Kasumi-1 (cell line): ENCODE measurements at places on chromosomes 11 and 22.
A peak's percentile ranks its signal among the peaks of the same experiment; 100 is the strongest.

DNA sequence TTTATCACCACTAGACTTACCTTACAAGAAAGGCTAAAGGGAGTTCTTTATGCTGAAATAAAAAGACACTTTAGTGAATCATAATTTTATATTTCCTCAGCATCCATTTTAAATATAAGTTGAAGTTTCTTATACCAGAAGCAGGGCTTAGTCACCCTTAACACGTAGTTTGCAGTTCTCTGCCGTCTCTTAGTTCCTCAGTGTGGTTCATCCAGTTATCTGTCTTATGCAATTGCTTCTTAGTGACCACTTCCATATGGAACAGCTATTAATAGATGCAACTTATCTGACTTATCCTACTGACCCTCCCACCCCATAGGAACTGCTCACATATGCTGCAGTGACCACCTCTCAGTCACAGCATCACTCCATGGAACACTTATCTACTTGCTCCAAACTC lies 11.7 kb upstream of the SLC36A4 start:
- DNase-seq, result no peak

GRCh38 chr11:15912825-15913224 lies 443.5 kb downstream of the SOX6 start:
- no peak for DNase-seq

DNA sequence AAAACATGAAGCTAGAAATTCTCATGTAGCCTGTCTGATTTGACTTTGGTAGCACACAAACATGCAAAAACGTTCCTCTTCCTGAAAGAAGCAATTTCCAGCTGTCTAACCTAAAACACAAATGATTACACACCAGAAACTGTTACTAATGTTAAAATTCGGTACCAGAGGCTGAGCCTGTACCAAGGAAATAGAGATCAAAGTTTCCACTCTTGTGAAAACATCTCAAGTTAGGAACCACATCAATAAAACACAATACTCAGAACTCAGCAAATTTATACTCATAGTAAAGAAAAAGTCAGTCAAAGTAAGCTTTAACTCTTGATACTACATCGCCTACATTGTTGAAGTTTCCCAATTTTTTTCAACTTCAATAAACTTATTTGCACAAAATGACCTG lies 107.8 kb downstream of the FCHSD2 start:
- DNase-seq, result no peak

GRCh38 chr11:17519061-17519885 lies 24.9 kb downstream of the USH1C start:
- DNase-seq, result no peak

DNA sequence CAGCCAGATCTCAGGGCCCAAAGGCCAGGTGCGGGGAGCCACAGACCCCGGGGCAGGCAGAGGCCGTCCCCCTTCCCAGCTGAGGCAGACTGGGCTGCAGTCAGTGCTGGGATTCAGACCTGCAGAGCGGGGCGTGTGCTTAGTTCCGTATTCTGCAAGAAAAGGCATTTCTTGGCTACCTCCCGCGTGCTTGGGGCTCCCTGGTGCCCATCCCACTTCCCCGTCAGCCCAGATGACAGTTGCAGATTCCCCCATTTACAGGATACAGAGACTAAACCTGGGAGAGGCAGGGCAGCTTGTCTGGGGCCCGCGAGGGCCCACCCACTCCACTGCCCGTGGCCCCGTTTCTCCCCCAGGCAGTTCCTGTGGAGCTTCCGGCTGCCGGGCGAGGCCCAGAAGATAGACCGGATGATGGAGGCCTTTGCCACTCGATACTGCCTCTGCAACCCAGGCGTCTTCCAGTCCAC lies 18.3 kb downstream of the CYTH4 start:
- peak; percentile 97 for DNase-seq

- no peak for DNase-seq
These were observed 55.0 kb downstream of the AP2A2 start for GRCh38 chr11:980438-981357.

DNA sequence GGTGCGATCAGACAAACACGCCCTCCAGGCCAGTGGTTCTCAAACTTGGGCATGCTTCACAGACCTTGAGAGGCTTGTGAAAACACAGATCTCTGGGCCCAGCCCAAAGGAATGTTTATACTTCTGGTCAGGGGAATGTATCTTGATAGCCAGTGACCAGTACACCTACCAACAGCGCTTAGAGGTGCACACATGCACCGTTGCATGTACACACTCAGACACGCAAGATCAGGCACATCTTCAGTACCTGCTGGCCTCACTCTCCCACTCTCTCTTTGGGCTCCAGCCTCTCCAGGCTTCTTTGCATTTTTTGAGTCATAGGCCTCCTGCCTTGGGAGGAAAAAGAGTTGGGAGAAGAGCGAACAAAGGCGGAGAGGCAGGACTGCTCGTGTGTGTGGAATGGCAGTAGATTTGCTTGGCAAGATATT lies 11.7 kb upstream of the FXYD6 start:
- DNase-seq, result no peak

GRCh38 chr22:35904336-35904692 lies 124.3 kb downstream of the RBFOX2 start:
- no peak for DNase-seq

- DNase-seq, result peak; percentile 66
These were observed 6.3 kb upstream of the KCNJ5 start for GRCh38 chr11:128884703-128885338.

- no peak for DNase-seq
These were observed 44.0 kb downstream of the SOX6 start for GRCh38 chr11:16312233-16312765.

DNA sequence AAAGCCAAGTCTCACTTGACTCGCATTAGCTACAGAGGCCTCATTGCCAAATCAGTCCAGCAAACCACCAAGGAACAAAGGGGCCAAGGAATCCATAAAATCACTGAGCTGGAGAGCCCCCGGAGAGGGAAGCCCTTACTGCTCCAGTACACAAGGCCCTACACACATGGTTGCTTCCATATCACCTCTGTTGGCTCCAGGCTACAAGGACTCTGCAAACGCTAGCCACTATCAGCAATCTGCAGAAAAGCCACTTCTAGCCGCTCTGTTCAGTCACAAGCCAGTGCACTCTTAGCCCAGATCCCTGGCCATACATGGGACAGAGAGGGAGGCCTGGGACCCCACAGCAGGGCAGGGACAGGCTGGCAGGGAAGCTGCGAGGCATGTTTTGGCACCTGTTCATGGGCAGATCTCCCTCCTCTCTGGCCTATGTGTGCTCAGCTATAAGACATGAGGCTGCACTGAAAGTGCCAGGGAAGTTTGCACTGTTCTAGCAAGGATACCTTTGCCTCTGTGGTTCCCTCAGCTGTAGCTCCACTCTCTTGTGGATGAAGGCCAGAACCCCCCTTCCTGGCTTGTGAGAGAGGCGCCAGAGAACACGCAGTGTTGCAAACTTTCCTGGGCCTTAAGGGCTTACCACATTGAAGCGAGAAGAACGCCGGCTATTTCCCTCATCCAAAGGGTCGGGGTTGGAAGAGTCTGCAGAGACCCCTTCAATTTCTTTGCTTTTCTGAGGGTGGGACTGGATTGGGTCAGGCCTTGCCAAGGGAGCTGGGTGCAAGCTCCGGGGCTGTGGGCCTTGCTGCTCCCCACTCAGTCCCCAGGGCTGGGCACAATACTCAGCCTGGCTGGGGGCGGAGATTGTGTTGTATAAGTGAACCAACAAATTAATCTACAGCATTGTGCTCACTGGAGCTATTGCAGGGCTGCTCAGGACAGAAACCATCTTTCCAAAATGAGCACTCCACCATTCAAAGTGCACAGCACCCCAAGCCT lies 108.7 kb upstream of the PITPNB start:
- no peak for DNase-seq

DNA sequence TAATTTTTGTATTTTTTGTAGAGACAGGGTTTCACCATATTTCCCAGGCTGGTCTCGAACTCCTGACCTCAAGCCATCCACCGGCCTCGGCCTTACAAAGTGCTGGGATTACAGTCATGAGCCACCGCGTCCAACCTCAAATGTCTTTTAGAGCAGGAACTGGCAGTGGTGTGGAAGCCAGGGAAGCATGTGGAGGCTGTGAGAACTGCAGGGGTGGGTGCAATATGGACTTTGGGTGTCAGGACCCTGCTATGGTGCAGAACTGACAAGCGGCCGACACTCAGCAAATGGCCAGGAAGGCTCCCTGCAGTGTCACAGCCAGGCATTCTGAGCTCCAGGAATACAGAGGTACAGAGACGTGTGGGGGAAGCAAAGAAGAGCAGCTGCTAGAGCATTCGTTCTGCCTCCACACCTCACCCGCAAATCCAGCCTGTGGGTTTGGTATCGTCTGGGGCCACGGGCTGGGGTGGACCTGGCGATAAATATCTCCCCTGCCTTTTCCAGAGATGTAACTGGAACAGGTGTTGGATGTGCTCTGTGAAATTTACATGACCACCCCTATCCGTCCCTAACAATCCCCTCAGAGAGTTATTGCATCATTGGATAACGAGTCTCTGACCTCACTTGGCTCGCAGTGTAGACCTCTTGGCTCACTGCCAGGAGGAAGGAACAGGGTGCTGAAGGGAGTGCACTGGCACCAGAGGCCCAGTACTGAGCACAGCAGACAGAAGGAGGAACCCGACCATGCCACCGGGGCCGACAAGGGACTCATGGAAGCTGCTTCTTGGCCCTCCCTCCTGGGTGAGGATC lies 624.7 kb upstream of the B3GAT1 start:
- DNase-seq, result no peak

GRCh38 chr11:20627026-20627425 lies 27.6 kb downstream of the SLC6A5 start:
- DNase-seq, result no peak

DNA sequence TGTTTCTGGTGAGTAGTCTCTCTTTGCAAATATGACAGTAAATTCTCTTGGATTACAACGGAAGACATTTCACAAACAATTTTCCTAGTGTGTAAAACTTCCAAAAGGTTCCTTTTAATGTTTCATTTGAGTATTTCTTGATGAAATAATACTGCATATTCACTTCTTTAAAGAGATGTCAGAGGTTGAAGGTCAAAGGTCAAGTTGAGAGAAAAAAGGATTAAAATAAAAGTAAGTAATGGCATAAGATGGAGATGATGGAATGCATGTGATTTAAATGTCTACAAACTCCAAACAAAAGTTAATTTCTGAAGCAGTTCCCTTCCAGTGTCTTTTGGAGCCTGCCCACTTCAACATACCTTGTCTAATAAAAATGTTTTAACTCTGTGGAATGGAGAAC lies 40.7 kb downstream of the APOL5 start:
- no peak for DNase-seq

- DNase-seq, result no peak
These were observed 61.0 kb downstream of the ISX start for GRCh38 chr22:35126993-35127392.

- DNase-seq, result no peak
These were observed 61.9 kb downstream of the TSPAN18 start for GRCh38 chr11:44788536-44789261.

GRCh38 chr11:108324587-108324986 lies 101.7 kb downstream of the ATM start:
- DNase-seq, result peak; percentile 5

- peak; percentile 78 for DNase-seq
These were observed 94.1 kb downstream of the SWAP70 start for GRCh38 chr11:9757809-9758636.

DNA sequence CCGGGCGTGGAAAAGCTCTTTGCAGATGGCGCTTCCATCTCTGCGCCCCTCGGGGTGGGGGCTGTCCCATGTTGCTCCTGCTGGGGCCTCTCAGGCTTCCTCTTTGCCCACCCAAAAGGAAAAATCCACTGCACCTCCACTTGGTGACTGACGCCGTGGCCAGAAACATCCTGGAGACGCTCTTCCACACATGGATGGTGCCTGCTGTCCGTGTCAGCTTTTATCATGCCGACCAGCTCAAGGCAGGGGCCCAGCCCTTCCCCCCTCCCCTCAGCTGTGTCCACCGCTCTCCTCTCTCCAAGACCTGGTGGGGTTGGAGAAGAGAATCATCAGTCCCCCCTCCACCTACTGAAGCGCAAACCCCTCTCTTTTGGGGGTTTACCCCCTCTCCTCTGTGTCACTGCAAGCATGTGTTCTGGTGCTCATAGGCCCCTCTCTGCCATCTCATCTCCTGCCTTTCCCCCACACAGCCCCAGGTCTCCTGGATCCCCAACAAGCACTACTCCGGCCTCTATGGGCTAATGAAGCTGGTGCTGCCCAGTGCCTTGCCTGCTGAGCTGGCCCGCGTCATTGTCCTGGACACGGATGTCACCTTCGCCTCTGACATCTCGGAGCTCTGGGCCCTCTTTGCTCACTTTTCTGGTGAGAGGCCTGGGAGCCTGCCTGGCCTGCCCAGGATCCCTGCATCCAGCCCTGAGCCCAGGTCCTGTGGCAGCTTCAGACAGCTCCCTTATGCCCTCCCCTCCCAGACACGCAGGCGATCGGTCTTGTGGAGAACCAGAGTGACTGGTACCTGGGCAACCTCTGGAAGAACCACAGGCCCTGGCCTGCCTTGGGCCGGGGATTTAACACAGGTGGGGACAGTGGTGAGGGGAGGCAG lies 1.8 kb downstream of the LARGE2 start:
- no peak for DNase-seq

DNA sequence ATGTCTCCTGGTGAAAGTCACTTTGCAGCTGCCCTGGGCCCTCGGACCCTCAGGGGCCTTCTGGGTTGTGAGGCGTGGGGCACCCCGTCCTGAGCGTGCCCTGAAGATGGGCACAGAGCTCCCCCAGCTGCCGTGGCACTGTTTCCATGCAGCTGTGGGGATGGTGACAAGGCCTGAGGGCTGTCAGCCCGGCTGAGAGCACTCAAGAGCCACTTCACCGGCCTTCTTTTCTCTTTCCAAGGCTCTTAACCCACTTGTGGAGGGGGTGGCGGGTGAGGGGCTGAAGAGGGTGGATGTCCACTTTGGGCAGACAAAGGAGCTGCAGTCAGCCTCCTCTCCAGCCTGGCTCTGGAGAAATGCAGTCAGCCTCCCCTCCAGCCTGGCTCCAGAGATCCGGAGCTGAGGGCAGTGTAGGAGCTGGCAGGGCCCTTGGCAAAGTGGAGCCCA lies 239.5 kb downstream of the ST3GAL4 start:
- DNase-seq, result no peak

DNA sequence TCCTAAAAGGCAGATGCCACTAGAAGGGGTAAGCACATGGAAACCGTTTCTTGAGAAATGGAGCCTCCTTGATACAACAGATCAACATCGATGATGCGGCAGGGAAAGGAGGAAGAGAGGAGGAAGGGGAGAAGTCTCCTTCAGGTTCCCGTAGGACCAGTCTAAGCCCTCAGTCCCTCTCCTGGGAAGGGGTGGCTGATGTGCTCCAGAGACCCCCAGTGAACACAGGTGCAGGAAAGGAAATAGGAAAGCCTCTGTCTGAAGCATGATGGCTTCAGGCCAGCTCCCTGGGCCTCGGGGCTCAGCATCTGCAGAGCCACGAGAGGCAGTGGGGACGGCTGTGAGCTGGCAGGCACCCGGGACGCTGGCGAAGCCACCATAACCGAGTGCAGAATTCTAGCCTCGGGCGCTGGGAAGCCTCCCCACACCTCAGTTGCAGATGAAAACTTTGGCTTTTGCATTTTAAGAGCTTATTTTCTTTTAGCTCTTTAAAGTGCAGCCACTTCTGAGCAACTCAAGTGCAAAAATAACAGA lies 1.8 kb downstream of the SPATA19 start:
- DNase-seq, result no peak

GRCh38 chr11:115496892-115497291 lies 7.3 kb downstream of the CADM1 start:
- no peak for DNase-seq
